NCI-H1436 treated with DMSO at 0.1 percent for 48 hours (cell line): ENCODE measurements at places on chromosomes 1 and 21.

- DNase-seq = no peak
Measured at GRCh38 chr1:180178511-180179161, 24.0 kb downstream of the QSOX1 start.

DNA sequence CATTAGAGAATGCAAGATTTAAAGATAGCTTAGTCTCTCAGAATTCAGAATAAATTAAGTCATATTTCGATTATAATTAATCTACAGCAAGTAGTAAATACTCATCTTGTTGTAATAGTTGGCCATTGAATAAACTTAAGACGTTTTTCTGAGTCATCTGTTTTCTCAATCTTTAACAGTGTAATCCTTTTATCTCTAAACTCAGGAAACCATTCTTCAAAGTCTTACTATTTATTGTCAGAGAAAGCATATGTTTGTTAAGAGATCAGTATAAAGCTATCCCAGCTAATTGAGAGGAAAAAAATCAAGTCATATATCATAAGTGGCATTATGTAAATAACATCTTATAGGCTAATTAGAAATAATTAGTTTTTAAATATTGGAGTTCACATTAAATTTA is 201.2 kb upstream of the ADAMTS5 start:
- no peak for DNase-seq

- no peak for DNase-seq
Measured at GRCh38 chr21:37251294-37251634, 15.9 kb downstream of the VPS26C start.

- no peak for DNase-seq
Measured at GRCh38 chr1:40272653-40273213, 14.7 kb downstream of the ZMPSTE24 start.

GRCh38 chr1:225757927-225758656 is 19.5 kb upstream of the SRP9 start:
- DNase-seq = no peak

GRCh38 chr1:77899647-77900320 is 11.4 kb downstream of the NEXN start:
- DNase-seq = no peak

DNA sequence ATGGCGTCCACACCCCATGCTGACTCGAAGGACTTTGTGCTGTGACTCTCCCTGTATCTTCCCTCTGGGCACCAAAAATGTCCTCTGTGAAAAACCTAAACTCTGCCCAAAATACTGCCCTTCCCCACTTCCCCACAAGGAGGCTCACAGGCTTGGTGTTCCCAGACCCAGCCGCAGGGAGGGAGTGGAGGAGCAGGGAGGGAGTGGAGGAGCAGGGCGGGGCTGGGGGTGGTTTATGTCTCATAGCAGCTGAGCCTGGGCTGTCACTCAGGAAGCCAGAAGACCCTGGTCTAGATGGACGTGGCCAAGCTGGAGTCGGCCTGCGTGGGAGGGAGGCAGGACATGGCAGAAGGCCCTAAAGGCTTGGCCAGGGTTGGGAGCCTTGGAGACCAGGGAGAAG is 461.7 kb downstream of the PTPRU start:
- DNase-seq = no peak

- no peak for DNase-seq
Measured at GRCh38 chr1:228304766-228305395, 97.0 kb downstream of the OBSCN start.

DNA sequence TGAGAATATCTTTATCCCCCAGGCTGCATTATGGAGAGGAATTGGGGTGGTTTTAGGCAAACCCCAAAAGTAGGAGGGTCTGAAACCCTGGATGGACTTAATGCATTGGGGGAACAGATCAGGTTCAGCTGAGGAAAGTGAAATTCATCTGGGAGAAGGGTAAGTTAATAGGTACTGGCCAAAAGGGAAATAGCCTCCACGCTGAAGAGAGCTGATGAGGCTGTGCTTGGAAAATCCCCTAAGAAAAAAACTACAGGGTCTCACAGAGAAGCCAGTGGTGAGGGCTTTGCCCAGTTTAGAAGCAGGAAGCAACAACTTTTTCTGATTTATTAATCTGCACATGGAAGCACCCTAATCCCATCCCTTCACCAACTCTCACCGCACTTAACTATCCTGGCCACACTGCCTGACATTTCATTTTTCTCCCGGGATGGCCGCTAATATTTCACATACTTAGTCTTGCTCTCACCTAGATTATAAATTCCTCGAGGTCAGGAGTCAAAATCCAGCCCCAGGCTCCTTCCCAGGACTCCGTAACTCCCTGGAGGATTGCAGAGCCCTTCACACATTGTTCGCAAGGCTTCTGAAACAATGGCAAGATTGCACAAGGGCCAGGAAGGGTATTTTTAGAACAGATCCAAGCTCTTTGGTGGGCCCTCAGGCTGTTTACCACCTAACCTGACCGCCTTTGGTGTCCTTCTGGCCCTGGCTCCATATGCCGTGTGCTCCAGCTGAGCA is 60.9 kb upstream of the TARBP1 start:
- DNase-seq = no peak

DNA sequence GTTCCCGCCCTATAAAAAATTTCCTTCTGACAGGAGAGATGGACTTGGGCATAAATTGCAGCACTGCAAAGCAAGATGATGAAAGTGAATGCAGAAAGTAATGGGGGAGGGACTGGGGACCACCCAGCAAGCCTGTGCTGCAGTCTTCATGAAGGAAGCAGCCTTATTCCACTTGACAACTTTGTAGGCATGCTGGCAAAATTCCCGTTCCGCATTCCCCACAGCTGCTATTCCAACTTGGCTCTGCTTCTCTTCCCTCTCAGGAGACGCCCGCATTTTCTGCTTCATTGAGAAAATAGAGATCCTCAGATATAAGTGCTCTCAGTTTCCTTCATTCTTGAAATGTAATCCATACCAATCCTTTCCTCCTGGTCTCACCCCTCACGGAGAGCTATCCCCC is 2.4 kb downstream of the HMGB4 start:
- DNase-seq = no peak
